Activated T-helper 17 cell treated with anti-CD3 and anti-CD28 coated beads, Interleukin-2, amount 50 U/mL, for 72 hours (primary cell): ENCODE measurements at places on chromosomes 13 and 19. TPM values are rescaled to one million over a fixed set of nuclear protein-coding genes. Genes with fewer than 3 reads are reported as not detected.

DNA sequence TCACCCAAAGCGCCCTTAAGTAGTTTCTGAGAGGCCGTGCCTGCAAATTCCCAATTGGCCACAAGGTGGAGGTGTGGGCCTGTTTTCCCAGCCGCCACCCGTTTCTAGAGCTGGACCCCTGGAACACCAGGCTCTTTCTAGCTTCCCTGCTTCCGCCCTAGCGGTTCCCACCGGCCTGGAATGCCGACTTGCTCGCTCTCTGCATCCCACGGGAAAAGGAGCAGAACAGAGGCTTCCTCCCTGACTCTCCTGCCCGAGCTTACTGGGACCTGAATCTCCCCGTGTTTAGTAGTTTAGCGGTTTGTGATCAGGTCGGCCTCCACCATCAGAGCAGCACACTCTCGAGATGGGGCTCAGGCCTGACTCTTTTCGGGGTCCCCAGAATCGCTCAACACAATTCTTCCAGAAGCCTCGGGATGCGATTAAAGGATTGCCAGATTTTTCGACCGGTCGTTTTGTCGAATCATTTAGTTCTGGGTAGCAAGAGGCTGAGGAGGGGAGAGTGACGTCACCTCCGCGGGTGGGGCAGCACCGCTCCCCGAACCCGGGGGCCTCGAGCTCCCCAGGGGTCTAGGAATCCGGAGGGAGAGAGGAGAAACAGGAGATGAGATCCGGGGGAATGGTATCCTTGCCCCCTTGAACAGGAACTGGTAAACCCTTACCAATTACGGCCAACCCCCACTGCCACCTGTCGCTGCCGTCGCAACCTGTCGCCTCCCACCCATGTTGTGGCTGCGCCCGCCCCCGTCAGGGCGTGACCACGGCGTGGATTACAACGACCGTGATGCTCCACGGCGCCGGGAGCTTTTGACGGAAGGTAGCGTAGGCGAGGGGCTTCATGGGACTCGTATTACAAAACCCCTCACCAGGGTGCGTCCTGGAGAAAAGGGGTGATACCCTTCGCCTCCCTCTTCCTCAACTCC, 8.0 kb downstream of the NAPSA start:
- peak; percentile 72 for ATAC-seq

The MYO1F gene
- 134 TPM for total RNA-seq

The LILRA1 gene
- not detected for total RNA-seq

The STARD13 gene
- total RNA-seq, result 2.3 TPM
